T47D (cell line): ENCODE measurements at places on chromosomes 16 and 17.

GRCh38 chr16:11780991-11781680 is 15.9 kb downstream of the ZC3H7A start:
- no peak for DNase-seq

GRCh38 chr17:77212833-77213777 is 72.3 kb downstream of the SEC14L1 start:
- DNase-seq = no peak

GRCh38 chr16:30724641-30725417 is 23.4 kb upstream of the PHKG2 start:
- DNase-seq = no peak

- DNase-seq = no peak
These were observed 610 bp downstream of the DOC2A start for GRCh38 chr16:30009990-30010843.

GRCh38 chr17:55038291-55038690 is 69.7 kb downstream of the STXBP4 start:
- no peak for DNase-seq

DNA sequence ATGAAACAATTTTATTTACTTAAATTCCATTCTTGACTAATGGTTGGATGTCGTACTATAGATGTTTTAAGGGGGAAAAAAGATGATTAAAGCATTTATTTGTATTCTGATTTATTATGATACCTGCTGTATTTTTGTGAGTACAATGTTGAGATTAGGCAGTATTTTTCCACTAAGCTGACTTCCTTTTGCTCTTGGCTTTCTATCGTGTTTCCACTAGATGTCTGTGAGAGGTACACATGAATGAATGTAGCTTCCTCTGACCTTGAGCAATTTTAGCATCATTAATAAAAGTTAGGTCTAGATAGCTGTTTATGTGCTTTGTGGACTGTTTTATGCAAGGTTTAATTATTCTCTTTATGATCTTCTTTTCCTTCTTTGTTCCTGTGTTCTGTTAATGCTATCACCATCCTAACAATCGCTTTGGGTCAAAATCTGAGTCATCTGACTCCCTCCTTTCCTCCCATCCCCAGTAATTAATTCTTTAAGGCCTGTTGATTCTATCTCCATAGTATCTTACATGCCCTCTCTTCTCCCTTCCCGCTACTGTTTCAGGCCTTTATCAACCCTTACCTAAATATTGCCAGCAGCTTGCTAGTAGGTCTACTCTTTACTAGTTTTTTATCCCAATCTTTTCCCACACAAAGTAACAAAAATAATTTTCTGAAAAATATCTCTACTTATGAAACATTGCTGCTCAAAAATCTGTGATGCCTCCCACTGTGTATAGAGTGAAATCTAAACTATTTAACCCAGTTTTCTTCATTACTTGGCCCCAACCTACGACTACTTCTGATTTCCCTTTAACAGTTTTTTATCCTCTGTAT is 76.0 kb downstream of the VMP1 start:
- DNase-seq = no peak

DNA sequence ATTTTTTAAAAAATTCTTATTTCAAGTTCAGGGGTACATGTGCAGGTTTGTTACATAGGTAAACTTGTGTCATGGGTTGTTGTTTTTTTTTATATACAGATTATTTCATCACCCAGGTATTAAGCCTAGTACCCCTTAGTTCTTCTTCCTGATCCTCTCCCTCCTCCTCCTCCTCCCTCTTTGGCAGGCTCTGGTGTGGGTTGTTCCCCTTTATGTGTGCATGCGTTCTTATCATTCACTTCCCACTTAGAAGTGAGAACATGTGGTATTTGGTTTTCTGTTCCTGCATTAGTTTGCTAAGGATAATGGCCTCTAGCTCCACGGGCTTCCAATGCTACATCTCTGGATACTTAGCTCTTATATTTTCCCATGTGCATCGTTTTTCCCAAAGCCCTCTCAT is 404.4 kb downstream of the HAPSTR1 start:
- DNase-seq = no peak

DNA sequence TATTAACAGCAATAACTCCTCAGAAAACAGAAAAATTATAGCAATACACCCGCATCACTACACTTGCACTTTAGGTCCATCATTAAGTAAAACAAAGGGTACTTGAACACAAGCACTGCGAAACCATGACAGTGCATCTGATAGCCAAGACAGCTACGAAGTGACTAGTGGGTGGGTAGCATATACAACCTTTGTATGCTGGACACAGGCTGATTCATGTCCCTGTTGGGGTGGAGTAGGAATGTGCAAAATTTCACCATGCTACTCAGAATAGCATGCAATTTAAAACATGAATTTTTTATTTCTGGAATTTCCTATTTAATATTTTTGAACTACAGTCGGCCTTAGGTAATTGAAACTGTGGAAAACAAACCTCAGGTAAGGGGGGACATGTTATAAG is 2414.1 kb downstream of the TP53TG3F start:
- no peak for DNase-seq

GRCh38 chr17:13921841-13922776 is 147.2 kb upstream of the COX10 start:
- no peak for DNase-seq

- DNase-seq = no peak
These were observed 32.7 kb downstream of the CMC2 start for GRCh38 chr16:80973991-80974390.

DNA sequence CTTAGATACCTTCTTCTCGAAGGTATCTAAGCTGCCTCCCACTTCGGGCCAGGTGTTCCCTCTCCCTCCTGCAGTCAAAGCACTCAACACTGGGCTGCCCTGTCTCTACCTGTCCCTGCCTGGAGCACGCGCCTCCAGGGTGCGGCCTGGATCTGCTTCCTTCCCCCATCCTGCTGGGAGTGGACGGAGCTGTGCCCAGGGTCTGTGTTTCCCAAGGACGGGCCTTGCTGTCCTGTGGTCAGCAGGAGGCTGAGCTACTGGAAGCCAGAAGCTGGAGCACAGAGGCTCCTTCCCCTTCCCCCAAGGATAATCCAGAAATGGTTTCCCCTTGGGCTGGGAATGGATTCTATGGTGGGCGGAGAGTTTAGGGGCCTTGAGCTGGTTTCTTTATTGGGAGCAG is 16.7 kb downstream of the LLGL2 start:
- no peak for DNase-seq

- DNase-seq = no peak
These were observed 71.2 kb upstream of the NACA2 start for GRCh38 chr17:61662186-61662585.

DNA sequence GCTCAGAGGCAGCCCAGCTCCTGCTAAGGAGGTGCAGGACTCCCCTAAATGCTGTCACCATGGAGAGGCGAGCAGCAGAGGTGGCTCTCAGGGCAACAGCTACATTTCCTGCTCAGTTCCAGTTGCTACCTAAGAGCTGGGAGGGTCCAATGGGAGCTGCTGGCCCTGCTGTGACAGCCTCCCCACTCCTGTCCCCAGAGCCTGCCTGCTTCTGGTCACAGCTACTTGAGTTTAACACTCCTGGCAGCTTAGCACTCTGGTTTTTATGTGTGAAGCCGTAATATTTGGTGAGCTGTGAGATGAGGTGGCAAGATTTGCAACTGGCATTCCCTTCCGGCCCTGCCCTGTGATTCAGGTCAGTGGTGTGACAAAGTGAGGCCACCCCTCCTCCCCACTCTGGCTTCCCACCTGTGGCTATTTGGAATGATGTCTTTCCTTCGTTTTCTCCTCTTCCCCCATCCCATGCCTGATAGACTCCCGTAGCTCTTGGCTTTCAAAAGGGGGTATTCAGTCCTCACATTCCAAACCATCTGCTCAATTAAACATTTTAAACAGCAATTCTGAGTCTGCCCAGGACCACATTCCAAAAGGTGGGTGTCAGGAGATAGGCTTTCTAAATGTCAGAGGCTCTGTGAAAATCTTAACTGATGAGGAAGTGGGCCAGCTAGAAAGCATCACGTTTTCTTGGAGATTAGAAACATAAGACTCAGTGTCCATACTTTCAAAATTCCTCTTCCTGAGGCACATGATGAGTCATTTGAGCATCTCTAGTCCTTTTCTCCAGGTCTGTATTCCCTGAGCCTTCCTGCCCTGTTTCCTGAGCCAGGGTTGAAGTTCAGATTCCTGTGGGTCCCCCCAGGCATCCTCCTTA is 42.6 kb upstream of the SKAP1 start:
- DNase-seq = no peak

GRCh38 chr17:249236-249993 is 68.0 kb upstream of the DOC2B start:
- DNase-seq = no peak

DNA sequence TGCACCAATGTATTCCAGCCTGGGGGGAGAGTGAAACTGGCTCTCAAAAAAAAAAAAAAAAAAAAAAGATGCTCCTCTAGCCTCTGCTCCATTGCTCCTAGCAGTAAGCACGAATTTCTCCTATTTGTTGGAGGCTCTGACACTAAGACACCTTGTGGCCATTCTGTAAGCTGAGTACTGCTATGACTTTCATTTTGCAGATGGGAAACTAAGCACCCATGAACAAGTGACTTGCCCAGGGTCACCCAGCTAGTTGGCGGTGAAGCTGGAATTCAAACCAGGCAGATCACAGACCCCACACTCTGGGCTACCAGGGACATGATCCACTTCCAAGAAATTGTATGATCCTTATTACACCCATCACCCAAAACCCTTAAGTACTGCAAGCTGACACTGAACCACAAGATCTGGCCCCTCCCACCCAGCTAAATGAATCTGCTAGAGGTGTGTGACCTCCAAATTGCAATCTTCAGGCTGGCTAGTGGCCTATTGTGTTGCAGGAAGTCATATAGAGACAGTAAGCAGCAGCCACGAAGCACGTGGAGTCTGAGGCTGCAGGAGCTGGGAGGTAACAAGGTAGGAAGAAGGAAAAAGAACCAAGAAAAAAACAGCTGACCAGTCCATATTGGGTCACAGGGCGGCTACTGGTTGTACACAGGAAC is 209.4 kb downstream of the XYLT1 start:
- peak; percentile 28 for DNase-seq

- no peak for DNase-seq
These were observed 14.5 kb downstream of the CD300LB start for GRCh38 chr17:74516561-74517328.

- no peak for DNase-seq
These were observed 104.6 kb upstream of the CACNG3 start for GRCh38 chr16:24151482-24151939.

DNA sequence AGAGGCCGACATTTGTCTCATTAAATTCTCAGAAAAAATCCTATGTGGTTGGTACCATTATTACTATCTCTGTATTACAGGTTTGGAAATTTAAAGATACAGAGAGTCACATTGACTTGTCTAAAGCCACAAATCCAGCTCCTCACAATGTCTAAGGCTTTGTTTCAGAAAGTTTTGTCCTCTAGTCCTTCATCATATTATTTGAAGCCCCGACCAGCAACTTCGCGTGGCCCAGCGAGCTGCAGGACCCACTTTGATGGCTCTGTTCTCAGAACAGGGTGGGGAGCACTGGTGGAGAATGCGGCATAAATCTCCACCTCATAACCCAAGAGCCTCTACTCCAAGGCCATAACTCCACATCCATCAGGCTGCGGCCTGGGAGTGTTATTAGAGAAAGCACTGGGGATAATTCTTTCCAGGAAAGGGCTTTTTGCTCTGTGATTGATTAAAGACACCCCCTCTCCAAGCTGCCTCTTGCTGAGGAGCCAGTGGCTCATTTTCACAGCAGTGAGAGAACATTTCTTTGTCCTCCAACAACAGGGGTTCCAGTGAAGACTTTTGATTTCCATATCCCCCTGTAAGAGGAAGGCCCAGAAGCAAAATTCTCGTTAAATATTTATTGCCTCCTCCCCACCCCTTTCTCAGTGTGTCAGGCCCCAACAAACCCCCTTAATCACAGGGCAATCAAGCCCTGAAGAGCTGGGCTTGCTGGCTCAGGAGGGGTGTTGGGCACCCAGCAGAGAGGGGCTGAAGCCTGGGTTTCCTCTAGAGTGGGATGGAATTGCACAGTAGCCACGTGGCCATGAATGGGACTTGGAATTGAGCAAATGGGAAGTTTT is 113.7 kb upstream of the CDH11 start:
- no peak for DNase-seq

GRCh38 chr16:64696866-64697265 is 425.0 kb downstream of the CDH11 start:
- DNase-seq = no peak

DNA sequence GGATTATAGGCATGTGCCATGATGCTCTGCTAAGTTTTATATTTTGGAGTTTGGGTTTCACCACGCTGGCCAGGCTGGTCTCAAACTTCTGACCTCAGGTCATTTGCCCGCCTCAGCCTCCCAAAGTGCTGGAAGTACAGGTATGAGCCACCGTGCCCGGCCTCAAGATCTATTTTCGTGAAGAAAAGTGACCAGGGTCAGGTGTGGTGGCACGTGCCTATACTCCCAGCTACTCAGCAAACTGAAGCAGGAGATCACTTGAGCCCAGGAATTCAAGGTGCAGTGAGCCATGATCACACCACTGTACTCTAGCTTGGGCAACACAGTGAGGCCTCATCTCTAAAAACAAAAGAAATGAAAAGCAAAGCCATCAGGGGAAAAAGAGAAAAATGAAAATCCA is 18.7 kb downstream of the CMTM4 start:
- DNase-seq = no peak

GRCh38 chr17:40832840-40833239 is 10.4 kb upstream of the KRT10 start:
- no peak for DNase-seq

DNA sequence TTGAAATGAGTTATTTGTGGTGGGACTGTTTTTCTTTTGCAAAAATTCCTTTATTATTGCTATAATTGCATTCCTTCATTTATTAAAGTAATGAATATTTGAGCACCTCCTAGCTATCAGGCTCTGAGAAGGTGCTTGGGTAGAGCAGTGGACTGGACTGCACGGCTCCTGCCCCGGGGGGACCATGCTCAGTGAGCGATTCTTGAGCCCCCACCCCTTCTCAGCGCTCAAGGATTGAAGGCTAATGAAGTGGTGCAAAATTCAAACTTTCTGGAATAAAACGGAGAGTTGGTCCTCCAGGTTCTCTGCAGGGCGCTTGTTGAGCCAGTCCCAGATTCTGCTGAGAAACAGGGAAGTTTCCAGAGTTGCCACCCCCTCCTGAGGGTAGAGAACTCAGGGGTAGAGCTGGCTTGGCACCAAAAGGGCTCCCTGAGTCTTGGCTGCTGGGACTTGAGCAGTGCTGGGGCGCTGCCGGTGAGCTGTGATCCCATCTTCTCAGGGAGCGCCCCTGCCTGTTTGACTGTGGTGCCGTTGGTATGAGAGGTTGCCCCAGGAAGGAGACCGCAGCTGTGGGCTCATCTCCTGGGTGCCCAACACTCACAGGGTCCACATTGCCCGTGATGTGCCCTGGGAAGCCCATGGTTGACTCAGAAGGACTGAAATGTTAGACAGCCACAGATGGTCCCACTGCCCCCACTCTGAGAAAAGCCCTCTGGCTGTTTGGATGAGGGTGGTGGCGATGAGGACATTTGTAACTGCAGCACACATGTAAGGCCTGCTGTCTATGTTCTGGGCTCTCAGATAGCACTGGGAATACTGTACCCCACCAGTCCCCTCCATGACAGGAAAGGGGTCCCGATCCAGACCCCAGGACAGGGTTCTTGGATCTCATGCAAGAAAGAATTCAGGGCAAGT is 20.0 kb downstream of the KSR1 start:
- no peak for DNase-seq

- DNase-seq = no peak
These were observed 22.4 kb downstream of the LSM12 start for GRCh38 chr17:44044071-44044470.

- no peak for DNase-seq
These were observed 124.0 kb downstream of the ABCA8 start for GRCh38 chr17:68831170-68831569.
